Putamen (tissue), 1 donor: ENCODE measurements at places on chromosomes 1 and 21.

DNA sequence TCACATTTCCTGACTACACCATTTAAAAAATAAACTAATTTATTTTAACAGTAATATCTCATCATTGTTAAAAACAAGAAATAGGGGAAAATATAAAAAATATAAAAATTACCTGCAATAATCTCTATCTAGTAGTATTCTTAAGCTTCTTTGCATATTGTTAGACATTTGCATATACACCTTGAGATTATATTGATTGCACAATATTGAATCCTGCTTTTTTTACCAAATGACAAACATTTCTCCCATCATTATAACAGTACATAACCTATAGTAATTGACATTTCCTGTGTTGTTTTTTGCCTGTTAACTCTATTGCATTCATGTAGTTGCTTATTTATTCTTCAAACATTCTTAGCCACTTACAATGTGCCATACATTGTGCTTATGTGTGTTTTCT is 11.7 kb upstream of the CR1L start:
- DNase-seq = no peak

DNA sequence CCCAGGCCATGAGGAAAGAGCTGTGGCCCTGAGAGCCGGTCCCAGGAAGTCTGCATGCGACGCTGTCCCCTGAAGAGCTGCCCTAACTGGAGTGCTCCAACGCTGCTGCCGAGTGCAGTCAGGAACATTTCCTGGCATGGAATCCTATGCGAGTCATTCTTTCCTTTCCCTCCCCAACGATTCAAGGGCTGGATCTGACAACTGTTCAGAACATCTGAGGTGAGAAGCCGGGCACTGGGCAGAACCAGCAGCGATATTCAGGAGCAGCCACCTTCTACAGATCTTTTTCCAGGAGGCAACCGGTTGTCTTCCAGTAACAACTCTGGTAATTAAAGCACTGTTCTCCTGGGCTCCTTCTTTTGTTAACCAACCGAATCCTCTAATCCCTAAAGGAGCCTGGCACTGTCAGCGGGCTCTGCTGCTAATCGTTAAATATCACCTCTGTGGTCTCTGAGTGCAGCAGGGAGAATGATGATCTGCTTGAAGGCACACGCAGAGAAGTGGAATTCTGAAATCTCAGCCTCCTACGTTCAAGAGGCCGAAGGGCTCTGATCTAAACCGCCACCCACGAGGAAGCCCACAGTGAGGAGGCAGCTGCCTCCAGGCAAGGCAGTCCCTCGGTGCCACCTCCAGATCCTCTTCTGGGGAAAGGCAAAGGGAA is 55.8 kb downstream of the SLC45A1 start:
- DNase-seq = peak; percentile 52

GRCh38 chr1:94118471-94118870 is 2.5 kb downstream of the ABCA4 start:
- no peak for DNase-seq

DNA sequence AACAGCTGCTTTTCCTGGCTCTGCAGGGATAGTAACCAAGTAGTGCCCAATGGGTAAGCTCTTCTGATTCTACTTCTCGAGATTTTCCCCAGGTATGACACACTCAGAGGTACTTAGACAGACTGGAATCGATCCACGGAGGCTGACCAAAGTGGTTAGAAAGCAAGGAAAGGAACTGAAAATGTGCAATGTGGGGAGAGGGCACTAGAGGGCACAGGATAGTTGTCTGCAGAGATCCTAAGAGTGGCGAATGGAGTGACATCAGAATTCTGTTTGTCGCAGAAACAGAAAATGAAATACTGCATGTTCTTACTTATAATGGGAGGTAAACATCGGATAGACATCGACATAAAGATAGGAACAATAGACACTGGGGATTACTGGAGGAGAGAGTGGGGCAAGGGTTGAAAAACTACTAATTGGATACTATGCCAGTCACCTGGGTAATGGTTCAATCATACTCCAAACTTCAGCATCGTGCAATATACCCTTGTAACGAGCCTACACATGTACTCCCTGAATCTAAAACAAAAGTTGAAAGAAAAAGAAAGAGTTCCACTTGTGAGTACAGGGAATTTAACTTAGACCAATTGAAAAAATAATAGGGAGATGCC is 23.3 kb downstream of the CYP2J2 start:
- DNase-seq = peak; percentile 61

GRCh38 chr1:159554261-159554660 is 18.5 kb upstream of the OR10J5 start:
- no peak for DNase-seq

- no peak for DNase-seq
These were observed 16.8 kb upstream of the SMYD2 start for GRCh38 chr1:214264196-214264595.

DNA sequence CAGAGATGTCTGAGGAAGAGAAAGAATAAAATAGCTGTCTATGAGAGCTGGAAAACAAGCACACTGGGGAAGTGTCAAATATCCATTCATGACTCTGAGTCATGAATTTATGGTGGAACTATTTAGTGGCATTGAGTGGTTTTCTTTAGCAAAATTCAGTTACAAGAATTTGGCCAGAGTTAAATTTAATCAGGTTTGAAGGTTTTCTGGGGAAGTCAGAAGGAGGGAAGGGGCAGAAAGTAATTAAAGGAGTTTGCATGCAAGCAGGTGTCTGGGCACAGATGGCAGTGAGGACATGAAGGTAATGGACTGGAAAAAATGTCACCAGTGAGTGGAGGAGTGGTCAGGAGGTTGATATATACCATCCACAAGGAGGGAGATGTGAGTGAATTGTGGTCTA is 121.9 kb upstream of the IVNS1ABP start:
- no peak for DNase-seq

DNA sequence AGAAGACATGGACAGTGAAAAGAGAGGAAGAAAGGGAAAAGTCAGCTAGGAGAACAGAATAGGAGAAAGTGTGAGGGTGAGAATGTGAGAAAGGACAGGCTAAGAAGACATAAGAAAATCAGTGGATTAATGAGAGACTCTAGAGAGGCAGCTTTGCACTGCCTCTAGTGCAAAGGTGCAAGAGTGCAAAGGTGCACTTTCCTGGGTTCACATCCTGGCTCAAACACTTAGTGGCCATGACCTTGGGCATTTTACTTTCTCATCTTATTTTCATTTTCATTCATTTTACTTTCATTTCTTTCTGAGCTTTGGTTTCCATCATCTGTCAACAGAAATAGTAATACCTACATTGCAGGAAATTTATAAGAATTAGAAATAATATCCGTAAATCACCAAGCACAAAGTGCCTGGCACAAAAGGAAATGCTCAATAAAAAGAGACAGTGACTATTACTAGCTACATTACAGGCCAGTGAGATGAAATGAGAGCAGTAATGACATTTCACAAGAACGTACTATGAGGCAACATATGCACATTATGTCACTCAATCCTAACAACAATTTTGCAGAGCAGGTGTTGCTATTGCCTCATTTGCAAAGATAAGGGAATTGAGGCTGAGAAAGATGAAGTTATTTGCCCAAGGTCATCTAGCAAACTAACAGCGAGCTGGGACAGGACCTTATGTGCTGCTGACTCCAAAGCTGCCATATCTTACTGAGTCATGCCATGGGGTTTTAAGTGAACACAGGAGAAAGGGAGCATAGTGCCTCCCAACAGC is 107.0 kb upstream of the TLR5 start:
- no peak for DNase-seq

- DNase-seq = no peak
These were observed 6.8 kb downstream of the TENT5C start for GRCh38 chr1:117612517-117613248.

- DNase-seq = no peak
These were observed 145.6 kb downstream of the MRPL39 start for GRCh38 chr21:25461725-25462124.

DNA sequence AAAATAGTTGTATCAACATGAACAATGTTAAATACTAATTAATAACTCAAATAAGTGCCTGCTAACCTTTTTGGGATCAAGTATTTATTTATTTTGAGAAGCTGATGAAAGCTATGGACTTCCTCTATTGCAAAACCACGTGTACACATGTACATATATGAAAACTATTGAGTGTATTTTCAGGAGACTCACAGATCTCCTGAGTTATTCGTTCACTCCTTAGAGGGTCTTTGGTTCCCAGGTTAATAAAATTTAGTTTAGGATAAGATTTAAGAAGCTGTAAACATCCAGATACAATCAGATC is 130.5 kb downstream of the DISC1 start:
- no peak for DNase-seq

- DNase-seq = no peak
These were observed 106.9 kb downstream of the RIPK4 start for GRCh38 chr21:41659791-41660560.

- peak; percentile 32 for DNase-seq
These were observed 13.4 kb upstream of the MUTYH start for GRCh38 chr1:45353685-45354084.

DNA sequence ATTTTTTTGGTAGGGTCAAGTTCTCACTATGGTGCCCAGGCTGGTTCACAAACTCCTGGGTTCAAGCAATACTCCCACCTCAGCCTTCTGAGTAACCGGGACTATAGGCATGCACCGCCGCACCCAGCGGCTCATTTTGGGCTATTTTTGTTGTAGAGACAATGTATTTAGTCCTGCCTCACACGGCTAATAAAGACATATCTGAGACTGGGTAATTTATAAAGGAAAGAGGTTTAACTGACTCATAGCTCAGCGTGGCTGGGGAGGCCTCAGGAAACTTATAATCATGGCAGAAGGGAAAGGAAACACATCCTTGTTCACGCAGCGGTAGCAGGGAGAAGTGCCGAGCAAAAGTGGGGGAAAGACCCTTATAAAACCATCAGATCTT is 4.2 kb downstream of the CELA2A start:
- no peak for DNase-seq

GRCh38 chr1:62271948-62272728 is 47.1 kb downstream of the KANK4 start:
- DNase-seq = no peak

GRCh38 chr1:26945728-26946127 is 14.5 kb downstream of the KDF1 start:
- DNase-seq = no peak

DNA sequence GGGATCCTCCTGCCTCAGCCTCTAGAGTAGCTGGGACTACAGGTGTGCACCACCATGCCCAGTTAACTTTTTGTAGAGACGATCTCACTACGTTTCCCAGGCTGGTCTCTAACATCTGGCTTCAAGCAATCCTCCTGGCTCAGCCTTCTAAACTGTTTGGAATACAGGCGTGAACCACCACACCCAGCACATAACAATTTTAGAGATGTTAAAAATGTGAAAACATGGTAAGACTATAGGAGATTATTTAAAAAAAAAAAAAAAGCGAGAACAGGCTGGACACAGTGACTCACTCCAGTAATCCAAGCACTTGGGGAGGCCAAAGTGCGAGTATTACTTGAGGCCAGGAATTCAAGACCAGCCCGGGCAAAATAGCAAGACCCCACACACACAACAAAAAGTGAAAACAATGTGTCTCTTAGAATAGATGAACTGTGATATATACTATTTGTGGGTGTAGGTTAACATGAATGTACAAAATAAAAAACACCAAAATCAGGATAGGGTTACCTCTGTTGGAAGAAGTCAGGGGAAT is 19.6 kb downstream of the CCDC18 start:
- no peak for DNase-seq

DNA sequence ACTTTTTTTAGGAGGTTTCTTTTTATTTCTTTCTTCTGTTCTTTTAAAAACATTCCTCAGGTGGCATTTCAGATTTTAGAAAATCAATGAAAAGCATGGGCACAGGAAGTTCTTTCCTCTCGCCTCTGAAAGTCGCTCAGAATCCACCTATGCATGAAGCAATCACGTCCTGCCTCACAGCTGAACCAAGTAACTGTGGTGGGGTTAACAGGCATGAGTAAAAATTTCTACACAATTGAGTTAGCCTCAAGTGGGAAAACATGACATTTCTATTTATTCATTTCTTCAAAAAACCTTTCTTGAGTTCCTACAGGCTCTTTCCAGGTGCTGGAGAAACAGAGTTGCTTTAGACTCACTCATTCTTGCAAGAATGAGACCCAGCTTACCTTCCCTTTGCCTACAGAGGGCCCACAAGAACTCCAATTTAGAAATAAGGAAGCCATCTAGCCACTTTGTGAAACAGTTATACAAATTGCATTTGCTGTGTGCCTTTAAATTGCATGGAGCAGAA is 508.9 kb upstream of the PKN2 start:
- no peak for DNase-seq

DNA sequence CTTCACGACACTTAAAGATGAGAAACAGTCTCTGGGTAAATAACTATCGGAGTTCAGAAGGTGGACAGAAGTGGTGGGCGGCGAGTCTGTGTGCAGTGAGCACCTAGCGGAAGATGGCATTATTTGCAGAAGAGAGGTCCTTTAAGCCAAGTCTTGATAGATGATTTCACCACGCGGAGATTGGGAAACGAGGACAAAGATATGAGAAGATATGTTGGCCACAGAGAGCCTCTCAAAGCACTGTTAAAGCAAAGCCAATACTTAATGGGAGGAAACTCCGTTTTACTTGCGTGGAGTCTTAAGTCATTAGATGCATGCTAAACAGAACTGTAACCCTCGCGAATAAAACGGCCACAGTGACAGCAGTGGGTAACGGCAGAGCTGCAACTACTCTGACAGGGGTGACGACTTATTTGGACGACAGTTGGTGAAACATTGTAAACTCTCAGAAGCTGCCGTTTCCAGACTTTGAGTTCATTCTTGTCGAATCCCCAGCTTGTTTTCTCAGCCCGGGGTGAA is 577 bp upstream of the CEP350 start:
- DNase-seq = no peak

DNA sequence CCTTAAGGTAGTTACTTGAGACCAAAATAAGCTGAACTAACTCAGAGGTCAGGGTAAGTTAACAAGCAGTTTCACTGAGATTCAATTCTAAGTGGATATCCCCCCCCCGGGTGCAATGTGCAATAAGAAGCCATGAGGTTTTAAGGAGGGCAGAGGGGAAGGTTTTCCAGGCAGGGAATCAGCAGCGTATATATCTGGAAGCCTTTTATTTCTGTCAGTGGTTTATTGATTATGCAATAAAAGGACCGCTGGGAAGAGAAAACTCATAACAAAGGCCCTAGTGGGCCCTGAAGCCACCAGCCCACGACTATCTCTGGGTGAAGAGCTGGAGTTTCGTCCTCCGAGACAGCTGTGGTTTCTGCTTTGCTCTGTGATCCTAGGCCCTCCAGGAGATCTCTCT is 53.1 kb upstream of the CTPS1 start:
- no peak for DNase-seq

- DNase-seq = peak; percentile 54
These were observed 25.0 kb upstream of the LAPTM5 start for GRCh38 chr1:30782361-30783255.

GRCh38 chr1:16122916-16123315 is 33.0 kb downstream of the EPHA2 start:
- DNase-seq = no peak

DNA sequence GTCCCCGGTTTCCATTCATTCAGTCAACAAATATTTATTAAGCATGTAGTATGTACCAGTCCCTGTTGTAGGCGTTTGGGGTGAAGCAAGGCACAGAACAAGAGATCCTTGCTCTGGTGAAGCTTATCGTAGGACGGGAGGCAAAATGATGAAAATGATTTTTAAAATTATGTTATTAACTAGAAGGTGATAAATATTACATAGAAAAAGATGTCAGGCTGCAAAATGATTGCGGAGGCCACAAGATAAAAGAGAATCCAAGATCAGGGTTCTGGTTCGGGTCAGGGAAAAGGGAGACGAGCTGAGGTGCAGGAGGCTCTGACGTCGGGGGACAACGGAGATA is 602 bp upstream of the CGN start:
- no peak for DNase-seq
